ENCODE measurements at places on chromosomes 12 and 14.

DNA sequence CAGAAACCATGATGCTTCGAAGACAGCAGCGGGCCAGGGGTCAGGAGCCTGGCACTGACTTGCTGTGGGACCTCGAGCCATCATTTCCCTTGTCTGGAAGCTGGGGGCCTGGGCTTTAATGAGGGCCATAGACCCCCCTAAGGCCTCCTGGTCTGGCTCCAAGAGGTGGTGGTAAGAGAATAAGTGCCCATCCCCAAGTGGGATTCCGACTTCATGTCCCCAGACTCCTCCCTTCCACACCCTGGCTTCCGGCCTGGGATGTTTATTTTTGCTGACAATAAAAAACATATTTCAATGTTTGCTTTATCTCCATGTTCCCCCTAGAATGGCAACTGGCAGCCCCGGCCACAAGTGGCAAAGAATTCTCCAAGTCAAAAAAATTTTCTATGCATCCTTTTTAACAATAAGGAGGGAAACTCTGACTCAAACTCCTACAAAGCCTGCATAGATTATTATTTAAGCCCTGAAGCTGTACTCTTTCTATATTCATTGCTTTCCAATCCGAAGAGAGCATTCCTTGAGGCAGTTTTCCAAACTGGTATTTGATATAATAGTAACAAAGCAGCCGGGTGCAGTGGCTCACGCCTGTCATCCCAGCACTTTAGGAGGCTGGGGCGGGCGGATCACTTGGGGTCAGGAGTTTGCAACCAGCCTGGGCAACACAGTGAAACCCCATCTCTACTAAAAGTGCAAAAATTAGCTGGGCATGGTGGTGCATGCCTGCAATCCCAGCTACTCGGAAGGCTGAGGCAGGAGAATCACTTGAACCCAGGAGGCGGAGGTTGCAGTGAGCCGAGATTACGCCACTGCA, 84.0 kb downstream of the ITPK1 start:
- no peak for DNase-seq

DNA sequence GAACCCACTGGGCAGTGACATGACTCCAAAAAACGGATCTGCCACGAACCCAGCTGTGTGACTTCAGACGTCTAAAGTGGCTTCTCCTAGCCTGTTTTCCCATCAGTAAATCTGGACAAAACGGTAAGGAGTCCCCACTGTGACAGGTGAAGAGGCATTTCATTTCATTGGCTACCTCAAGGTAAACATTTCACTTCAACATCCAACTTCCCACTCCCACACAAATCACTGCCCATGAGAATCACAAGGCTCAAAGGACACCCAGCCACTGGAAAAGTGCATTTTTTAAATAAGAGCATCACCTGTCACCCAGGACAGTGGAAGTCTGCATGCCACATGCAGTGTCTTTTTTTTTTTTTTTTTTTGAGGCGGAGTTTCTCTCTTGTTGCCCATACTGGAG, 27.9 kb downstream of the HSP90AA1 start:
- DNase-seq: no peak

DNA sequence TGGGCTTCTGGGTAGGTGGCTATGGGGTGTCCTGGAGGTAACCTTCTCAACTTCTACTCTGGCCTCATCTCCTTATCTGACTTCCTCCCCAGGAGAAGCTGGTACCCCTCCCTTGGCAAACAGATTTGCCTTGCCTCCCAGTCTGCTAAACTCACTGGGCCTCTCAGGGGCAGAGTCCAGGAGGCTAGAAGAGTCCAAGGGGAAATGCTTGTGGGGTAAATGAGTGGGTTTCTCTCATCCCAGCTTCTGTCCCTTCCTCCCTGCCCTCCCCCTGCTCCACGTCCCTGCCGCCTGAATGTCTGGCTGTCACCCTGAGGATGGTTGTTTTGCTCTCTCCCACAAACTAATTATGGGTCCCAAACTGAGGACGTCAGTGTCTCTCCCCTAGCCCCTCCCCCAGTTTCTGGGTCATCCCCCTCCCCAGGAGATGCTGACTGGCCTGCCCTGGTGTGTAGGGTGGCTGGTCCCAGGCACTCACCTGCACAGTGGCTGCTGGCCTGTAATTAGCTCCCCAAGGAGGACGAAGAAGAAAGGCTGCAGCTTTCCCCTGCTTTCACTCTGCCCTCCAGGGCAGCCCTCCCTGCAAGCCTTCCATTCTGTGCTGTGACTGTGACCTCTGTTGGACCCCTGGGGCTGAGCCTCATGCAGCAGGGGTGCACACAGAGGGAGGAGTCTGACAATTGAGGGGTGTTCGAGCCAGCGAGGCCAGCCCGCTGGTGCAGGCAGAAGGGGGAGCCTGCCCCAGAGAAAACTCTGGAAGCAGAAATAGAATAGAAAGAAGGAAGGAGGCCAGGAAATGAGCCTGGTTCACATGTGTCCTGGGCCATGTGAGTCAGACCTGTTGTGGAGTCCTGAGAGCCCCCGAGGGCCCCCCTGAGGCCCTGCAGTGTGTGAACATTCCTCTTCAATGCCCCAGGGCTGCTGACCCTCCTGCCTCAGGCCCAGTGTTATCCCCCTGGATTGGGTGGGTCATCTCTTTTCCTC, at the start of gene LRP1-AS:
Gene LRP1-AS (minus strand): TSS at position 659 of the 984 bp plus-strand sequence.
- DNase-seq: no peak

DNA sequence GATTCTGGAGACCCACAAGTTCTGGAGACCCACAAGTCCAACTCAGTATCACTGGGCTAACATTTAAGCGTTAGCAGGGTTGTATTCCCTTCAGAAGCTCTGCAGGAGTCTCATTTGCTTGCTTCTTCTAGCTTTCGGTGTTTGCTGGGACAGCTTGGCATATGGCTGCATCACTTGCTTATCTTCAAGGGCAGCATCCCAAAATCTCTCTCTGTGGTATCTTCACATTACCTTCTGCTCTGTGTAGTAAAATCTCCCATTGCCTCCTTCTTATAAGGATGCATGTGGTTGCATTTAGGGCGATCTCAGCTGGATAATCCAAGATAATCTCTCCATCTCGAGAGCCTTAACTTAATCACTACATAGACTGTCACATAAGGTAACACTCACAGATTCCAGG, 7.3 kb upstream of the CNTN1 start:
- no peak for DNase-seq

GRCh38 chr12:10720974-10721650, 2.0 kb downstream of the YBX3 start:
- DNase-seq: no peak

DNA sequence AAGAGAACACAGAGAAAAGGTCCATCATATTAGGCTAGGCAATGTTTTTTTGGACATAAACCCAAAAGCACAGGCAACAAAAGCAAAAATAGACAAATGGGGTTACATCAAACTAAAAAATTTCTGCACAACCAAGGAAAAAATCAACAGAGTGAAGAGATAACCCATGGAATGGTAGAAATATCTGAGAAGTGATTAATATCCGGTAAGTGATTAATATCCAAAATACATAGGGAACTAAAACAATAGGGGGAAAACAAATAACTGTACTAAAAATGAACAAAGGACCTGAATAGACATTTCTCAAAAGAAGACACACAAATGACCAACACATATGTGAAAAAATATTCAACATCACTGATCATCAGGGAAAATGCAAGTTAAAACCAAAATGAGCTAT, 4.3 kb downstream of the STYK1 start:
- no peak for DNase-seq

DNA sequence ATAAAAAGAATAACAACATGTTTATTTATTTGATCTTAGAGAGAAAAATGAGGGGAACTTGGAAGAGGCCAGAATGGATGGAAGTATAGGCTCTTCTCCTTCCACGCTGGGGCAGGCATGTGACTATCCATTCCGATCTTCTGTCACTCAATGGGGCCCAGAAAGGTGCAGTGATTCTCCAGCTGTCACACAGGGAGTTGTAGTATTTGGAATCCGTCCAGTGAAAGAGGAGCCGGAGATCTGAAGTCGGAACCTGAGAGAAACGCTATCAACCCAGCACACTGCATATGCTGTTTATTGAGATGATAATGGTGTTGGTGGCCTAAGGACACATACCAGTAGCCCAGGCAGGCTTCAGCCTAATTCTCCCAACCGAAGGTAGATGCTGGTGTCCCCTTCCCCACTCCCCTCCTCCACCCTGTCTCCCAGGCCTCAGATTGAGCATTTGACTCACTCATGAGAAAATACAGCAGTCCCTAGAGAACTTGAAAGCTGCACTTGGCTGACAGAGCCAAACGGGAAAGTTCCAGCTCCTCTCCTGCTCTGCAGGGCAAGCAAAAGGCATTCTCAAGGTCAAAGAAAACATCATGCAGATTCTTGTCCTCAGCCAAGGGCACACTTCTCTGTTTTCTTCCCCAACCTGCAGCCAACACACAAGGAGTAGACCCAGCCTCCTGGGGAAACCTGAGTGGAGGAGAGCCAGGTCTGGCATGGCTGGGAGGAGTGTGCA, 100.4 kb downstream of the IRF2BPL start:
- DNase-seq: no peak

DNA sequence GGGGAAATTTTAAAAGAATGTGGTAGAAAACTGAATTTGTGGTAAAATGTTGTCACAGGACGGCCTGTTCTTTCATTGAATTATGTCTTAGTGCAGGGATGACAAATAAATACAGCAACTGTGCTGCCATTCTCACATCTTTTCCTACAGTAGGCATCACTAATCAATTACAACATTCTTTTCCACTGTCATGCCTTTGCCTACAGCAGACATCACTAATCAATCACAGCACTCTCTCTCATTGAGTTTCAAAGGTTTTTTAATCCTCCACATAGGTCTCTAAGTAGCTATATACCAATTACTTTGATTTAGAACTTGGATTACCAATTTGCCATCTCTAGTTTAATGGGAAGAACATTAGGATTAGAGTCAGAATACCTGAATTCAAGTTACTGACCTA, 30.1 kb downstream of the NTF3 start:
- no peak for DNase-seq
